ENCODE measurements at places on chromosomes 1 and 21.

GRCh38 chr1:78619803-78620579 lies at the start of gene IFI44L:
TSS of gene IFI44L (plus strand) at chr1:78620448. CDS start at chr1:78627916, 7,468 bp downstream.
- H3K27ac ChIP-seq, result peak within 1 kb of the TSS; percentile 70
- no peaks in the 10 kb centered on the region for H3K36me3 ChIP-seq
- H3K4me3 ChIP-seq, result peak within 1 kb of the TSS; percentile 24
- no peaks in the 10 kb centered on the region for H3K4me1 ChIP-seq
- DNase-seq, result peak; percentile 38

DNA sequence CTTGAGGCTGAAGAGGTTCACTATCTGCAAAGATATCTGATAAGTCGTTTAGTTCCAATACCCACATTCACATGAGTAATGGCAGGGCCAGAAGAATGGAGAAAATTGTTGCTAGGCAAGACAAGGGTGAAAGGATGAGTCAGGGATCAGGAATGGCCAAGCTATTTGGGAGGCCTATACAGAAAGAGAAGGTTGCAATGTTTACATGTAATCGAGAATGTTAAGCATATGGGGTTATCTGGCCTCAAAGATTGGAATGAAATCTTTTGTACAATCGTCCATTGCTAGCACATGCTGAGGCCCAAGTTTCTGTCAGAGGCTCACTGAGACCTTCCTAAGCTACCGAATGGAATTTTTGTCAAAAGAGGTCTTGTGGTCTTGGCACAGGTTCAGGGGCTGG lies 299.9 kb upstream of the PLD5 start:
- no peaks in the 10 kb centered on the region for H3K4me1 ChIP-seq
- no peak overlapping the region for H3K4me3 ChIP-seq
- no peaks in the 10 kb centered on the region for H3K27me3 ChIP-seq

DNA sequence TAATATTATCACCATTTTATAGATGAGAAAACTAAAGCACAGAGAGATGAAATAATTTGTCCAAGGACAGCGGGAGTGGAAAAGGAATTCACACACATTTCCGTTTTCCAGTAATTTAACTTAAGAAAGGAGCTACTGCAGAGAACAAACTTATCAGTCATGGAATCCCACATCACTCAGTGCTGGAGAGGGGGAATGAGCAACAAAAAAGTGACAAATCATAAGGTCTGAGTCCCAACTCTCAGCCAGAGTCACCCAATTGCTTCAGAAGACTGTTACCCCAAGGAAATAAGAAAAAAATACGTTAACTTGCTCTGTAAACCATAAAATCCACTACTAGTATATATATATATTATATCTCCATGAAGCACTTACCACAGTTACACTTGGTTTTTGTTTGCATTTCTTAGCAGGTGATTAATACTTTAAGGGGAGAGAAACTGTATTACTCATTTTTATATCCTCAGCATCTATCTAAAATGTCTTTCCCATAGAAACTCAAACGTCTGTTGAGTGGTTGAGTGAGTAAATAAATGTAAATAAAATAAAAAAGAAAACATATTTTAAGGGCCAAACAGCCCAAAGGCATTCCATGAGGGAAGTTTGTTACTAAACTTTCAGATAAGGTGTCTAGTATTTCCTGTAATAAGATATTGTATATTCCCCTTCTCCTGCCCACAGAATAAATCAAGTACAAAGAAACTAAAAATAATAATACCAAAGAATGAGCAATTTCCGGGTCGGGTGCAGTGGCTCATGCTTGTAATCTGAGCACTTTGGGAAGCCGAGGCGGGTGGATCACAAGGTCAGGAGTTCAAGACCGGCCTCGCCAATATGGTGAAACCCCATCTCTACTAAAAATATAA lies 76.8 kb downstream of the SLC45A1 start:
- H3K27ac ChIP-seq, result peak overlapping the region; percentile 81
- no peak overlapping the region for H3K4me3 ChIP-seq
- H3K27me3 ChIP-seq, result no peaks in the 10 kb centered on the region

DNA sequence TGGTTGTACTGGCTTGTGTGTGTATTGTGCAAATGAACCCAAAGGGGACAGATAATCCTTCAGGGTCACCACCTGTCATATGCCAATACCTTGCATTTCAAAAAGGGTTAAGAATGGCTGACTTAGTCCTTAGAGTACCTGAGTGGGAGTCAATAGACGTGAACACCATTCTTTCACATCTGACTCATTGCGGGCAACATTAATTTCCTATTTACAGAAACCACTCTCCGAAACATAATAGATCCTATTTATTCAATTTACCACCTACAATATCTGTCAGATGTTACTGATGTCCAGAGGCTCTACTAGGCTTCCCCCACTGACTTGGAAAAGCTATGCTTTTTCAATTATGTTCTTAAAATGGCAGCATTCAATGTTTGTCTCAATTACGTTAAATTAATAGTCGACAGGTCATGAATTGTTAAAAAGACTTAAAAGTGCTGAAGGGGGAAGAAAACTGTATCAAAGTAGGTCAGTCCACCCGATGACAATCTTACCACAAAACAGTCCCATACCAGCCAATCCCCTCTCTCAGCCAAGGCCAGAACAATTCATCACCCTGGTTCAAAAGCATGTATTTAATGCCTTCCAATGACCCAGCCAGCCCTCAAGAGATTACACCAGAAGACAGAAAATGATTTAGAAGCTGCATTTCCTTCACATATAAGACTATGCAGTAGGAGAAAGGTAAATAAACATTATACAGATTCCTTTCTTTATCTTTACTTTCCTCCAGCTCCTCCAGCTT lies 48.6 kb upstream of the PLA2G2C start:
- no peak overlapping the region for H3K27ac ChIP-seq
- no peaks in the 10 kb centered on the region for H3K27me3 ChIP-seq
- no peaks in the 10 kb centered on the region for H3K4me1 ChIP-seq
- no peaks in the 10 kb centered on the region for H3K36me3 ChIP-seq

DNA sequence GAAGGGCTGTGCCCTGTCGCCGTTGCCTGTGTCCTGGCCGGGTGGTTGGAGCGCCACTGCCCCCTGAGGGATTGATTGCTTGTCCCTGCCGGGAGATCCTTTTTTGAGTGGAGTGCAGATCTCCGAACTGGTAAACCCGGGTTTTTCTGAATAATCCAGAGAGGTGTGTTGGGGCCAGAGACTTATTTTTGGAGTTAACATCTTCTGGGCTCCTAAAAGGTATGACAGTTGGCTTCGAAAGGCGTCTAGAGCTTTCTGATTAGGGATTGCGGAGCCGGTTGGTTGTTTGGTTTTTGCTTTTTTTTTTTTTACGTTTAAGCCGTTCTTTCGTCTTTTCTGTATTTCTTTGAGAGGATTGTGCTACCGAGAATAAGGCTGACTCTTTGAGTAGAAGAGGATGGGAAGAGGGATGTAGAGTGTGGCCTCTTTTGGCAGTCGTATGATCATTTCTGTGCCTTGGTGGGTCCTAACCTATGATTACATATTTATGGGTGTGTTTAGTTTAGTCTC lies 756 bp downstream of the RLF start:
- H3K36me3 ChIP-seq, result no peaks in the 10 kb centered on the region
- H3K27me3 ChIP-seq, result no peaks in the 10 kb centered on the region
- peak overlapping the region; percentile 82 for H3K4me3 ChIP-seq
- DNase-seq, result no peak
- H3K4me1 ChIP-seq, result no peaks in the 10 kb centered on the region

DNA sequence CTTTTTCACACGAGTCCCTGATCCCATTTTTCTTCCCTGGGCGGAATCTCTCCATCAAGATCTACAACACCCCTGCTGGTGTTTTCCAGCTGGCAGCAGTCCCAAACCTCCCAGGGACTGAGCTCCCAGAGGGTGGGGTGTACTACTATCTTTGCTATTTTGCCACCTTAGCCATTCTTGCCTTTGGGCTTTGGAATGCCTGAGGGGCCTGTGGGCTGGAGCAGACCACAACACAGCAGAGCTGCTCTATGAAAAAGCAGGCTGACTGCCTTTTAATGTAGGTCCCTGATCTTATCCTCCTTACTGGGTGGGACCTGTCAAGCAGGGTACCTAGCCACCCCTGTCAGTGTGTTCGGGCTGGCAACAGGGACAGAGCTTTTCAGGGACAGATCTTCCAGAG lies 91.9 kb downstream of the KCNT2 start:
- no peak overlapping the region for H3K4me3 ChIP-seq
- DNase-seq, result no peak
- H3K4me1 ChIP-seq, result no peaks in the 10 kb centered on the region
- no peak overlapping the region for H3K27ac ChIP-seq

DNA sequence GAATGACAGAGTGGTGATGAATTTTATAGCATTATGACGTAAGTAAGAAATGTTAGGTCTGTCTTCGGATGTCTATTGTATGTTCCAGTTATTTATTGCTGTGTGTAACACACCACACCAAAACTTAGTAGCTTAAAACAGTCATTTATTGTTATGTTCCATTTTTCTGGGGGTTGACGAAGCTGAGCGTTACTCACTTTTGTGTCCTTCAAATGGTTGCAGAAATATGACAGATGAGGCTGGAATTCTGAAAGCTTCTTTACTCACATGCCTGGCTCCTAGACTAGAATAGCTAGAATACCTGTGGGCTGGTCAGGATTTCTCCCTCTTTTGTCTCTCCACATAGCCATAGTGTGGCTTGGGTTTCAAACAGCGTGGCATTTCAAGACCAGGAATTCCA lies 62.1 kb upstream of the S1PR1 start:
- no peak for DNase-seq
- no peak overlapping the region for H3K4me3 ChIP-seq
